ENCODE measurements at places on chromosomes 6 and 20. TPM values are rescaled to one million over a fixed set of nuclear protein-coding genes. Genes with fewer than 3 reads are reported as not detected.

SALL4 gene
- total RNA-seq = not detected

MBOAT1 gene
- total RNA-seq = 18.6 TPM

HCRTR2 gene
- total RNA-seq = not detected

KPNA5 gene
- total RNA-seq = 14.0 TPM

ZFP57 gene
- total RNA-seq = not detected

MANEA gene
- total RNA-seq = 16.6 TPM

GATA5 gene
- not detected for total RNA-seq

GHRH gene
- not detected for total RNA-seq

SLC17A1 gene
- not detected for total RNA-seq

TAGAP gene
- 65.5 TPM for total RNA-seq

APOBEC2 gene
- total RNA-seq = not detected

C20orf202 gene
- not detected for total RNA-seq

DEFB125 gene
- not detected for total RNA-seq

C4B gene
- 3.4 TPM for total RNA-seq

SSTR4 gene
- not detected for total RNA-seq

TUBB2A gene
- 1.9 TPM for total RNA-seq

CASS4 gene
- 5.9 TPM for total RNA-seq

RIPOR2 gene
- 380 TPM for total RNA-seq

AVP gene
- not detected for total RNA-seq

ERVFRD-1 gene
- 0.08 TPM for total RNA-seq

POPDC3 gene
- not detected for total RNA-seq

EYS gene
- total RNA-seq = not detected

TRIM31 gene
- total RNA-seq = not detected

FAM83D gene
- 13.4 TPM for total RNA-seq

PPP1R3G gene
- 0.15 TPM for total RNA-seq

DLL1 gene
- total RNA-seq = 1.0 TPM

SMLR1 gene
- not detected for total RNA-seq

PTCHD4 gene
- not detected for total RNA-seq

GTSF1L gene
- total RNA-seq = not detected

KCNG1 gene
- not detected for total RNA-seq

Measured in activated naive CD4-positive, alpha-beta T cell treated with anti-CD3 and anti-CD28 coated beads, Interleukin-2, amount 10 ng/mL, durations not matched to agents 5 hours and 36 hours (primary cell).